ENCODE measurements at places on chromosomes 11 and 22.

DNA sequence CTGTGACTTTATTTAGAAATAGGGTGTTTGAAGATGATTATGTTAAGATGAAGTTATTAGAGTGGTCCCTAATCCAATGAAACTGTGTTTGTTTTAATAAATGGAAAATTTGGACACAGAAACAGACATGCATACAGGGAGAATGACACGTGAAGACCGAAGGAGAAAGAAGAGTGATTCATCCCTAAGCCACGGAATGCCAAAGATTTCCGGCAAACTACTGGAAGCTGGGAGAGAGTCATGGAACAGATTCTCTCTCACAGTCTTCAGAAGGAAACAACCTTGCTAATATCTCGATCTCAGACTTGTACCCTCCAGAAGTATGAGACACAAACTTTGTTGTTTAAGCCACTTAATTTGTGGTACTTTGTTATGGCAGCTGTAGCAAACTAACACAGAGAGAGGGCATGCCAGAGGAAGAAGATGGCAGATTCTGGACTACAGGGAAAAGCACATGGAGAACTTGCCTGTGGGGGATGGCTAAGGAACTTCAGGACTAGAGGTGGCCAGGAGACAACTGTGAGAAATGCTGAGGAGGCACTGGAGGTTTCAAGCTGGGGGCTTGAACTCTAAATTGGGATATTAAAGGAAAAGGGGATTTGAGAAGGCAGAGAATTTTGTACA is 733.5 kb upstream of the CCDC90B start:
- DNase-seq: no peak

DNA sequence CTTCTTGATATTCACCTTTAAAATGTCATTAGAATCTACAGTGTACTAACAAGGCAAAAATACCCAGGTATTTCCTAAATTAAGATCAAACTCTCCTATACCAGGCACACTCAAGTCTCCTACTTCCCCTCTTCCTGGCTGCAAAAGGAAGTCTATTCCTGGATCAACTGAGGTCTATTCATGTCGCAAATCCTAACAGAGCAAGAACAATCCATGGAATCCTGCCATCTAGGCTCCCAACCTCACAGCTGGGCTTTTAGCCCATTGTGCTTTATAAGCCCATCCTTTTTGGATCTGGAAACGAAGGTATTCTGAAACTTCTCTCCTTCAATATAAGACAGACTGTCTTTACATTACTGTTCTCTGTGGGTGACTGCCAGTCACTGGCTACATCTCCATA is 161.8 kb downstream of the SOX6 start:
- DNase-seq: no peak

DNA sequence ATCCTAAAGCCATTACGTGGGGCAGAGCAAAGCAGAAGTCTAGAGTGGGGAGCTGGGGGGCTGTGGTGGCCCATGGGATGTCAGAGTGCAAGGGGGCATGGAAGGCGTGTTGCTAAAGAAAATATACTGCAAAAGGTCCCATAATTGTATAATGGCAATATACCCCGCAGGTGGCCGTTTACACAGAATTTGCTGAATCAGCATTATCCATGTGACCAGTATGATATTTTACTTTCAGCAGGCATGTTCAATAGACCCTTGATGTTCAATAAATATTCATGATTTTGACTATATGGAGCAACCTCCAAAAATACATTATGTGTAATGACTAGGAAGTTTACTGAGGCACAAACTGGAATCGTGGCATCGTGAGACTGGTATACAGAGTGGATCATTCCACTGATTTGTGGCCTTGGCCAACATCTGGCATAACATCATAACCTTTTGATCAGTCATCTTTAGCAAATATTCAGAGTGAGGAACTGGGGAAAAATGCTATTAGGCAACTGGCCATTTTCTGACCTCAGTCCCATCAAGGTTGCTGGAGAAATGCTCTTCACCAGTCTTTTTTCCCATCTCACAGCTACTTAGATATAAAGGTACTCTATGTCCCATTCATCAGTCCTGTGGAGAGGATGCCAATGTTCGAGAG is 29.3 kb upstream of the PPP2R1B start:
- DNase-seq: no peak

GRCh38 chr22:42353883-42354727 is 78.1 kb downstream of the NFAM1 start:
- peak; percentile 97 for DNase-seq

GRCh38 chr11:114522818-114523217 is 36.9 kb downstream of the NXPE1 start:
- no peak for DNase-seq

DNA sequence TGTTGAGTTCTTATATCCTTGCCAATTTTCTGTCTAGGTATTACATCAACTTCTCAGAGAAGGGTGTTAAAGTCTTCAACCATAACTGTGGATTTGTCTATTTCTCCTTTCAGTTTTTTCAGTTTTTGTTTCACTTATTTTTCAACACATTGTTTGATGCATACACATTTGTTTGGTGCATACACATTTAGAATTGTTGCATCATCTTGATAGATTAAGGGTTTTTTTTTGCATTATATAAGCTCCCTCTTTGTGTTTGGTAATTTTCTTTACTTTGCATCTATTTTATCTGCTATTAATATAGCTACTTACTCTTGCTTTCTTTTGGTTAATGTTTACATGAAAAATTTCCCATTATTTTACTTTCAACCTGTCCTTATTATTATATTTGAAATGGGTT is 20.8 kb upstream of the TRAF6 start:
- no peak for DNase-seq

GRCh38 chr22:36378869-36379217 is 8.9 kb downstream of the MYH9 start:
- DNase-seq: no peak

DNA sequence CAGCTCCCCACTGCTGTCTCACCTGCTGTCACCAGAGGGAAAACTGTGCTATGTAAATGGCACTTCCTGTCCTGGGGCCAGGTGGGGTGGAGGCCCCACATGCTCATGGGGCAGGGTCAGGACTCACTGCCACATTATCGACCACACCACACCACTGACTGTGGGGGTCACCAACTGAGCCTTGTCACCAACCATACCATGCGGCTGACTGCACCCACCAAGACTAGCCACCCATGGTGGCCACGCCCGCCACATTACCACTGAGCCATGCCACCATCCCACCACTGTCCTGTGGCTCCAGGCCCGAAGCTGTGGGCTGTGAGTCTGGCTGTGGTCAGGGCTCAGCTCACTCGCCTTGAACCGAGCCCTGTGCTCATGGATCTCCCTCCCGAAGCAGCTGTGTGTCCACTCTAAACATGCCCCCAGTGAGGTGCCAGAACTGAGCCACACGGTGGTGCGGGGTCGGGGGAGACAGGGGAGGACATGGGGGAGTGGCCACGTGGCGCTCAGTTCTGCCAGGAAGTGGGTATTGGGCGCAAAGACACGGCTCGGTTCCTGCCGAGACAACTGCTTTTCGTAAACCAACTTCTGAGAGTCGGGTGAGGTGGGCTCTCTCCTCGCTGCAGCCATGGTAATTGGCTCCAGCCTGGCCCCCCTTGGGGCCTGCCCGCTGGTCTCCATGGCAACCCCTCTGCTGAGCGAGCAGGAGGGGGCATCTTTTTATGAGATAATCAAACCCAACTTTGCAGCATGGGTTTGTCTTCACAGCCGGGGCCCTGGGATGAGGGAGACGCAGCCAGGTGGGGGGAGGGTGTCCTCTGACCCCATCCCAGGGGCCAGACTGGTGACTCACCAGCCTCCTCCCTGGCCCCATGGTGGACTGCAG is 23.2 kb downstream of the RTN4R start:
- DNase-seq: no peak
